ENCODE measurements at places on chromosomes 5 and 9. TPM values are rescaled to one million over a fixed set of nuclear protein-coding genes. Genes with fewer than 3 reads are reported as not detected.

Gene TEX48
- polyA plus RNA-seq = not detected

- no peaks in the 10 kb centered on the region for H3K27me3 ChIP-seq
- no peaks in the 10 kb centered on the region for H3K36me3 ChIP-seq
- H3K4me3 ChIP-seq = no peak overlapping the region
- no peak overlapping the region for H3K27ac ChIP-seq
- no peaks in the 10 kb centered on the region for H3K4me1 ChIP-seq
- no peak for DNase-seq
Measured at GRCh38 chr5:169778622-169779596, 141.8 kb downstream of the DOCK2 start.

GRCh38 chr5:389891-390622, 52.9 kb upstream of the EXOC3 start:
- H3K27me3 ChIP-seq = peaks cover 22% of the 10 kb centered on the region
- H3K27ac ChIP-seq = no peak overlapping the region

- peaks cover 6% of the 10 kb centered on the region for H3K4me1 ChIP-seq
- no peak overlapping the region for H3K4me3 ChIP-seq
- H3K27ac ChIP-seq = no peak overlapping the region
- peaks cover 31% of the 10 kb centered on the region for H3K27me3 ChIP-seq
- no peaks in the 10 kb centered on the region for H3K36me3 ChIP-seq
Measured at GRCh38 chr5:921456-922435, 29.1 kb downstream of the TRIP13 start.

GRCh38 chr5:78360674-78360923, 182 bp downstream of the SCAMP1 start:
- peak overlapping the region; percentile 96 for H3K4me3 ChIP-seq
- peak overlapping the region; percentile 91 for H3K27ac ChIP-seq
- peaks cover 21% of the 10 kb centered on the region for H3K4me1 ChIP-seq
- no peak for DNase-seq
- no peaks in the 10 kb centered on the region for H3K27me3 ChIP-seq
